ENCODE measurements at places on chromosomes 5 and 9. TPM values are rescaled to one million over a fixed set of nuclear protein-coding genes. Genes with fewer than 3 reads are reported as not detected.

ZNF474 gene
- 0.16 TPM for total RNA-seq

SOHLH1 gene
- not detected for total RNA-seq

IRX1 gene
- total RNA-seq: 0.09 TPM

KCNIP1 gene
- total RNA-seq: not detected

IFNA13 gene
- not detected for total RNA-seq

TBC1D2 gene
- 4.4 TPM for total RNA-seq

NR5A1 gene
- not detected for total RNA-seq

CATSPER3 gene
- total RNA-seq: 0.16 TPM

ZNF366 gene
- total RNA-seq: not detected

HRH2 gene
- total RNA-seq: not detected
